ENCODE measurements at places on chromosomes 3 and 15.
A peak's percentile ranks its signal among the peaks of the same experiment; 100 is the strongest.

DNA sequence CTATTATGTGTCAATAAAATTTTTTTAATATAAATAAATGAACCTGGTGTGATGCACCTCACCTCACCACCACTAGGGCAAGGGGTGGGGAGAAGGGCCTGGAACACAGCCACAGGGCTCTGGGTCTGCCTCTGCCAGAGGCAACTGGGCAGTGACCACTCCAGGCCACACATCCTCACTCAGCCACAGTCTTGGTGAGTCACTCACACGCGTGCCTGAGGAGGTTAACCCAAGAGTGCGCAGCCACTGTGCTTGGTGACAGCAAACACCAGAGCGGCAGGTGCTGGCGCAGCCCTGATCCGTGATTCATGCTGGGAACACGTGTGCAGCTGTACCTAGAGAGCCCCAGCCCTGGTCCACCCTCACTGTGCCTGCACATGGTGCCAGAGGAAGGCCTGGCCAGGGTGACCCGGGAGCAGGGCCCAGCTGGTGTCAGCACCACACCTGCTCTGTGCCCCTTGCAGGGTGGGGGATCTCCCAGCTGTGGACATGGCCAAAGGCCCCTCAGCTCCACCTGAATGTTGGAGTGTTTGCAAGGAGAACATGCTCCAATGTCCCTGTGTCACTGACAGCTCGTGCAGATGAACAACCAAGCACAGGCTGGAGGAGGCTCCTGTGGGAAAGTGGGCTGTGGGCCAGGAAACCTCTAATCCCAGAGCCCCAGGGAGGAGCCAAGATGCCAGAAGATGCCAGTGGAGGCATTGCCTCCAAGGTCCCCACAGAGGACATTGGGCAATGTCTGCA lies 2.1 kb downstream of the SLC41A3 start:
- no peak for DNase-seq

DNA sequence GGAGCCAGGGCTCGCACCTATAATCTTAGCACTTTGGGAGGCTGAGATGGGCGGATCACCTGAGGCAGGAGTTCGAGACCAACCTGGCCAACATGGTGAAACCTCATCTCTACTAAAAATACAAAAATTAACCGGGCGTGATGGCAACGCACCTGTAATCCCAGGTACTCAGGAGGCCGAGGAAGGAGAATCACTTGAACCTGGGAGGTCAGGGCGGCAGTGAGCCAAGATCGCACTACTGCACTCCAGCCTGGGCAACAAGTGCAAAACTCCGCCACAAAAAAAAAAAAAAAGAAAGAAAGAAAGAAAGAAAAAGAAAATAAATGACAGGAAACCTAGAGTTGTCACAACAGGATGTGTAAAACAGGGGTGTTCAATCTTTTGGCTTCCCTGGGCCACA lies 3.0 kb upstream of the NMB start:
- DNase-seq, result no peak

- no peak for DNase-seq
Measured at GRCh38 chr3:101278727-101279126, 41.6 kb downstream of the IMPG2 start.

GRCh38 chr3:168678730-168679129 lies 583.0 kb upstream of the GOLIM4 start:
- DNase-seq, result no peak

DNA sequence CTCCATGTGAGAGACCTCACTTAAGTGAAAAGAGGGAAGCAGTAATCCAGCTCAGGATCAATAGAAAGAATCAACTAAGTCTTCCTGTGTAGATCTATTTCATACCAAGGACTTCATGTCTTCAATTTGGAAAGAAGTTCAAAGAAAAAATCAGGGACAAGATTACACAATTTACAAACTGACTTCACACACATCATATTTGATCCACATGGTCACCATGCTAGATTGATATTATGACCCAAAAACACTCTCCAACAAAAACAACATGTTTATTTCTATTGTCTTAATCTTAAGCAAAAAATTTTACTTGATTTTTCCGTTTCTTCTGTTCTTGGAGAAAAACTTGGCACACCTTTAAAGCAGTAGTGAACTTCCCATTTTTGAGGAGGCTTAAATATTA lies 76.3 kb downstream of the THBS1 start:
- no peak for DNase-seq

DNA sequence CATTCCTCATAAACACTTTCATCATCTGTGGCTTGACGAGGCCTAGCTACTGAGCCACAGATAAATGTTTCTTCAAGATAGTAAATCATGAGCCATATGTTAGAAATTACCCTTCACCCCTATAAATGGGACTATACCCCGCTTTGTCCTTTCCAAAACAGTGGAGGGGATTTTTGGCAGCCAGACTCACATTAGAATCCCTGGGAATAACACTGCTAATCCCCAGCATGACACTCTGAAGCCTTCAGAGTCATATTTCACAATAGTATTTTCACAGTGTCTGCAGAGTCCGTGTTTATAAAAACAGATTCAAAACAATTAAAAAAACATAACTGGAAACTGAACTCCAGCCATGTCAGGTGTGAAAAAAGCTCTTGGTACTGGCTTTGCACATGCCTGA lies 271.6 kb downstream of the ERC2 start:
- no peak for DNase-seq

- no peak for DNase-seq
Measured at GRCh38 chr15:59896663-59897074, 107.4 kb upstream of the FOXB1 start.

DNA sequence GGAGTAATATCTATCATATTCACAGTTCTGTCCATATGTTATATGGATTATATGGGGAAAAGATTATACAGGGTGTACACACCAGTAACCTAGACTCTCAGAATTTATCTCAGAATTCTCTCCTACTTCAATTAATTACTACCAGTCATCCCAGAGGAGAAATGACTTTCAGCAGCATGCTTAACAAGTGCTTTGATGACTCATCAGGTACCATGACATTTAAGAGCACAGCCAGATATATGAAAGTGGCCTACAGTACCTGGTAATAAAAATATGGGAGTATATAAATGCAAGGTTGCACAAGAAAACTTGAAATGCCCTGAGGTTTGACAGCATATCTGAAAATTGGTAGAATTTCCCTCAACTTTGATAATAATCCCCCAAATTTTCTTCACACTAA lies 1273.0 kb downstream of the OTOL1 start:
- no peak for DNase-seq

DNA sequence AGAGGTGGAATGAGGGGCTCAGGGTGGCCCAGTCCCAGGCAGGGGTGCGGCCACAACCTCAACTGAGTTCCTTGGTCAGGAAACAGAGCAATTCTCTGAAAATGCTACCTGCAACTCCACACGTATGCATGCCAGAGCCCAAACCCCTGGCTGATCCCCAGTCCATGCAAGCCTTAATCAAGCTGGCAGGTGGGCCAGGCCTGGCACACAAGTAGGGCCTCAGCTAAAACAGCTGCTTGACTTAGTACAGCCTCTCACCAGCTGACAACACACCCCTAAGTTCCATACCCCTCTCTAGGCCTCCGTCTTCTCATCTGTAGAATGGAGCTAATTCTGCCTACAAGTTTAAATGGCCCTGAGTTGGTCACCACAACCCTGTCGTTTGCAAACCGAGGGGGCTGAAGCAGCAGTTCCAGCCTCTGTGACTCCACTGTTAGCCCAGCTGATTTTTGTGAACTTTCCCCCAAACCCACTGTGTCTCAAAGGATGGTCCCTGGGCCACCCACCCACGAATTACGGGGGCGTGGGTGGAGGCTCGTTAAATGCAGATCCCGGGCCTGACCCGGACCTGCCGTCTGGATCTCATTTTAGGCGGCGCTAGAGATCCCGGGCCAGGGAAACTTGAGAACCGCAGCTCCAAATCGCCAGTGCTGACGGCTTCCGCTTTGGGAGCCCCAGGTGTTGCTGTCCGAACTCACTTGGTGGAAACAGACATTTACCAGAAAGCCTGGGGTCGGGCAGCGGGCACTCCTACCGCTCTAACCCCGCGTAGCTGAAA lies 927 bp downstream of the CHDH start:
- no peak for DNase-seq

DNA sequence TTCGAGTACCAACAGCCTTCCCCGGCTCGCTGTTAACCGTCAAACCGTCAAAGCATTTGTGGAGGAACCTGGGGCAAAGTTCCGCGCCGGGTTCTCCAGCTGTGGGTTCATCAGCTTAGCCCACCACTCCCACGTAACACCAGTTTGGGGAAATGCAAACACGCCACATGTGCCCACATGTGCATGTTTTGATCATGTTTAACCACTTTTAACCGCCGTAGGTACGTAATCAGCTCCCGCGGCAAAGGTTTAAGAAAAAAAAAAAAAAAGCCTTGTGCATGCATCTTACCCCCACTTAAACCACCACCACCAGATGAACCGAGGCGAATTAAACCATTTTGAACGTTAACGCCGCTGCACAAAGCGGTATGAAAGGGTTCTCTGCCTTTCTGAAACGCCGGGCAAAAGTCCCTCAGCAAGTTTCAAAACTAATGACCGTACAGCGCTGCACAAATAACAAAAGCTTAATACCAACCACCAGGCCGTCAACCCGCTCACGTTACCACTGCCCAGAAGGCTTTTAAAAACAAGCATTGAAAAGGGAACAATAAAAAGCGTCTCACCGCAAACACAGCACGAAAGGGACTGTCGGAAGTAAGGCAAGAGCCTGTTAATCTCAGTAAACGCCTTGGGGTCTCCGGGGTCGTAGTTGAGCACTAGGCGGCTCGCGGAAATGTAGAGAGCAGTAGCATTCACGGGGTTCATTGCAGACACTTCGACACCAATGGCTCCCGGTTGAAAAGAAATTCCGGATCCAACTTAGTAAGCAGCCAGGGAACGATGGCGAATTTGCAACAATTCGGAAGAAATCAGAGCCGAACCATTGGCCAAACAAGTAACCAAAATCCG lies 1.5 kb downstream of the MSL2 start:
- DNase-seq, result peak; percentile 72

GRCh38 chr3:82654708-82655107 lies 893.3 kb upstream of the GBE1 start:
- no peak for DNase-seq

DNA sequence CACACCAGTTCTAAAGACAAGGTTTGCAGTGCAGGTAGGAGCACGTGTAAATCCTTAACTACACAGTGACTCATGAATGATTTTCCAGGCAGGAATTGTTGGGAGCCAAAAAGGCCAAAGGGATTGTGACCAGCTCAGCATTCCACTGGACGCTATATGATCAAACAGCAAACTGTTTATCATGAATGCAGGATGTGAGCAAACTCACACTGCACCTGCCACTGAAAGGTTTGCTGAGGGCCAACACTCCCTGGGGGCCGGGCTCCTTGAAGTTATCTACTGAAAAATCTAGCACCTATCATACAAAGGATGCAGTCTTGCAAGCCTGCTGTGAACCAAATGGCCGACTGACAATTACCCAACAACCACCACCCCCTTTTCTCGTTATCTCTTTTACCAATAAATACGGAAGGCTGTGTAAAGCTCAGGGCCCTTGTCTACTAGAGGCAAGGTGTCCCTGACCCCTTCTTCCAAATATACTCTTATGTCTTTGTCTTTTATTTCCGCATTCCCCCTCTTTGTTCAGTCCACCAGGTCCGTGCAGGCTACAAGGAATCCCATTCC lies 11.5 kb upstream of the DNASE1L3 start:
- DNase-seq, result no peak

DNA sequence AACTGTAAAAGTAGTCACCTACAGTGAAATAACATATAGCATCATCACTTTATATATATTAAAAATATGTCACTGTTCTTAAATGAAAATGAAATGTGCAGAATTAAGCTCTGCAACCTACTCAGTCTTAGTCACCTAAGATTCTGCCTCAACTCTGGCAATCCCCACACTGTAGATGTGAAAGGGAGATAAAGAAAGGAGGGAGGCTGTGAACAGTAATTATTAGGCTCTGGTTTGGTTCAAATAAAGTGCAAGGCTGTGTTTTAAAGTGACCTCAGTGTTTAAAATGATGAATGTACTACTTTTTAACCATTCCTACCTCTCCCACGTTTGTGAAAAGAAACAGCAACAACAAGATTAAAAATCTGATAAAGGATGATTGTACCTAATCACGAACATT lies 72.2 kb downstream of the ATP8B4 start:
- DNase-seq, result no peak

- no peak for DNase-seq
Measured at GRCh38 chr15:85642693-85643066, 152.0 kb downstream of the KLHL25 start.

DNA sequence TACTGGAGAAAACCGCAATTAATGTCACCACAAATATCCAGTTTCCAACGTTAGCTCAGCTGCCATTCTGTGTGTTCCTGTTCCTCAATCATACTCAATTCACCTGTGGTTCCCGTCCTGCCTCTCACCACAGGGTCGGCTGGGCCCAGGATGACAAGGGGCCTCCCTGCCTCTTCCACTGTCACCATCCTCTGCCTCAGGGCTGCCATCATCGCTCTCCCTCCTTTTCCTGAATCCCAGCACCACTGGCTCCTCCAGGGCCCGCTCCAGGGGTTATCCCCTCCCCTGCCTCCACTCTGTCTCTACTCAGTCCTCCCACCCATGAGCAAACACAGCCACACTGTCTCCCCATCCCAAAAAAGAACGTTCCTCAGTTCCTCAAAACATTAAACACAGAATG lies 170.9 kb upstream of the NSMCE3 start:
- DNase-seq, result no peak

- DNase-seq, result no peak
Measured at GRCh38 chr3:178097576-178097975, 438.7 kb upstream of the KCNMB2 start.

DNA sequence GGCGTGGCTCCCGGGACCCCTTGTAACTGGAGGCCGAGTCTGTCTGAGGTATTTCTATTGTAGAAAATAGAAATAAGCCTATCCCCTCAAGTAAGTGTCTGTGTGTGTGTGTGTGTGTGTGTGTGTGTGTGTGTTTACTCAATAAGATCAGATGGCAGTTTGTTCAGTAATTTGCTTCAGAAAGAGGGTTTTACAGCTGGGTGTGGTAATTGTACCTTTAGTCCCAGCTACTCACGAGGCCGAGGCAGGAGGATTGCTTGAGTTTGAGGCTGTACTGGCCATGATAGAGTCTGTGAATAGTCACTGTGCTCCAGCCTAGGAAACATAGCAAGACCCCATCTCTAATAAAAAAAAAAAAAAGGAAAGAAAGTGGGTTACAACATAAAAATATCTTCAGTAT lies 8.7 kb downstream of the SPINT1 start:
- DNase-seq, result no peak

DNA sequence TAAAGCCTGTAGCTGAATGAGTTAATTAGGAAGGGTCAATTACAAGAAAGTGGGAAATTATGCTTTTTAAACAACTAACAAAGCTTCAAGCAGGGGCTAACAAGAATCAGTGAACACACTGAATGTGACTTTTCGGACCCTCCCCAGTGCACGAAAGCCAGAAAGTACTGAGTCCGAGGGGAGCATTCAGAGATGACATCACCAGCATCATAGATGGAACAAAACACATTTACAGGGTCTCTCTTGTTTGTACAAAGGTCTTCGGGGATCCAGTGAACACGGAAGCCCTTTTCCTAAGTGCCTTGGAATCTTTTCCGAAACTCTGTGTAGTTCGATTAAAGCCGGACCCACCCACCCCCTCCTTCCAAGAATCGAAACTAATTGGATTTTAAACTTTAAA lies 829 bp downstream of the DCP1A start:
- DNase-seq, result no peak

GRCh38 chr3:127351775-127352350 lies 64.0 kb upstream of the PRR20G start:
- DNase-seq, result no peak

- DNase-seq, result no peak
Measured at GRCh38 chr15:83174891-83175290, 32.7 kb downstream of the HDGFL3 start.

Measured in stimulated activated CD8-positive, alpha-beta memory T cell treated with anti-CD3 and anti-CD28 coated beads, Interleukin-15, amount 100 ng/mL, for 48 hours (primary cell).